PC-3 (cell line): ENCODE measurements at places on chromosomes 5 and 9.

- DNase-seq = no peak
These were observed 115.4 kb upstream of the FBXL7 start for GRCh38 chr5:15384581-15384980.

DNA sequence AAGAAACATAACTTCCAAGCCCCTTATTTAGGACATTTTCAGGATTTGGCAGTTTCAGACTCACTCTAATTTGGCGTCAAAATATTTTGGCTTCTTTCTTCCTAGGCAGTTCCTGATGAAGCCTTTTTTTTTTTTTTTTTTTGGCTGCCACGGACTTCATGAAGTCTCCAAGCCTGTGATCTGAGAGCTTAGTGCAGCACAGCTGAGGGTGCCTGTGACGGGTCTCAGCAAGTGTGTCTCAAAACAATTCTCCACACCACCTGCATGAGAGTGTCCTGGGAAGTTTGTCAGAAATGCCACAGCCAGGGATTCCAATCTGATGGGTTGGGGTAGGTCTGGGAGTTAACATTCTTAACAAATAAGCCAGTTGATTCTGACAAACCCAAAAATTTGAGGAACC, 6.0 kb upstream of the ESM1 start:
- no peak for DNase-seq

- DNase-seq = no peak
These were observed 112.6 kb downstream of the RANBP17 start for GRCh38 chr5:170974461-170974860.

DNA sequence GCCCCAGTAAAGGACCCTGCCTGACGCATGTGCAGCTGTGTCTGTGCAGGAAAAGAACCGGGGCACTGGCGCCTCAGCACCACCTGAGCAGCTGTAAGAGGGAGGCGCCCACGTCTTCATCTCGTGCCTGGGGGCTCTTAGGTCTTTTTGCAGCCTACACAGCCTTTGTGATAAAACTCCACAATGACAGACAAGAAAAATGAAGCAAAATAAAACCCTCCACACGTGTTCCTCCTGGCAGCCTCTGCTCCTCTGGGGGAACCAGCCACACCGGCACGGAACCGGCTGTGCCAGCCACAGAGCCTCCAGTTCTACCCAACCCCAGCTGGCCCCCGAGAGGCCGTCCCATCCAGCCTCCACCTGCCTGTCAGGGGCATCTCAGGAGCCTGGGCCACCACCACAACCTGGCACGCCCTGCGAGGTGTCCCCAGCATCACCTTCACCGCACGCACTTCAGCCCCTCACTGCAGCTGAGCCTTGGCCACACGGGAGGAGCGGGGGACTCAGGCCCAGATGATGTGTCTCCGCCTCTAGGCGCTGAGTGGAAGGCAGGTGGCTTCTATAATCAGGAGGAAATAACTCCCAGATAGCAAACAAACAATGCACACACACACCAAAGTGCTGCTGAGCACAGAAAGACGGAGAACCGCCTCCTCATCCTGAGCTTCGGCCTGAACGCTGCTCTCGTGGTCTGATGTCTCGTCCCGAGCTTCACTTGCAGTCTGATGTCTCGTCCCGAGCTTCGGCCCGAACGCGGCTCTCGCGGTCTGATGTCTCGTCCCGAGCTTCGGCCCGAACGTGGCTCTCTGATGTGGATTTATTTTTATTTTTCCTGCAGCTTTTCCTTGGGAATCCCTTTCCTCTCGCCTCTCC, 28.6 kb upstream of the NSMF start:
- no peak for DNase-seq

DNA sequence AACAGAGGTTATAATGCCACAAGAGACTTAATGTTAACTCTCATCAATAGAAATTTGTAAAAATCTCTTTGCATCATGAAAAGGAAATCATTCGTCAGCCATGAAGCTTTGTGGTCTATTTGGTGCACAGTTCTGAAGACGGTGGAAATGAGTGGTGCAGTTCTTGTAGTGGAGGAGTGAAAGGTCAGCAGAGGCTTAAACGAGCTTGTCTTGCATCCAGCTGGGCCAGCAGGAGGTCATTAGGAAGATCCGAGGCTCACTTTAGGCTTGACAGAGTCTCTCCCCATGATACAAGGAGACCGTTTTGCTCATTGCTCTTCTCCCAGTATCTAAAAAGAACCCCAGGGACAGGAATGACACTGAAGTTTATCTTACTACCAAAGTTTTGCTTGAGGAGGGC, 440.8 kb downstream of the BNC2 start:
- no peak for DNase-seq
